ENCODE measurements at places on chromosomes 16 and 17. TPM values are rescaled to one million over a fixed set of nuclear protein-coding genes. Genes with fewer than 3 reads are reported as not detected.

Gene DNAH9
- total RNA-seq: not detected

Gene RPL26
- total RNA-seq: 4,174 TPM

Gene MT1G
- total RNA-seq: not detected

Gene NEUROD2
- not detected for total RNA-seq

Gene DHRS7C
- not detected for total RNA-seq

Gene TUBB3
- total RNA-seq: 0.42 TPM

Gene SETD6
- total RNA-seq: 31.1 TPM

Gene PIRT
- total RNA-seq: not detected

- DNase-seq: no peak
Observed at GRCh38 chr17:3794557-3795389, 6.2 kb downstream of the ITGAE start.

GRCh38 chr17:20784100-20784665, 204.7 kb downstream of the CDRT15L2 start:
- DNase-seq: no peak

DNA sequence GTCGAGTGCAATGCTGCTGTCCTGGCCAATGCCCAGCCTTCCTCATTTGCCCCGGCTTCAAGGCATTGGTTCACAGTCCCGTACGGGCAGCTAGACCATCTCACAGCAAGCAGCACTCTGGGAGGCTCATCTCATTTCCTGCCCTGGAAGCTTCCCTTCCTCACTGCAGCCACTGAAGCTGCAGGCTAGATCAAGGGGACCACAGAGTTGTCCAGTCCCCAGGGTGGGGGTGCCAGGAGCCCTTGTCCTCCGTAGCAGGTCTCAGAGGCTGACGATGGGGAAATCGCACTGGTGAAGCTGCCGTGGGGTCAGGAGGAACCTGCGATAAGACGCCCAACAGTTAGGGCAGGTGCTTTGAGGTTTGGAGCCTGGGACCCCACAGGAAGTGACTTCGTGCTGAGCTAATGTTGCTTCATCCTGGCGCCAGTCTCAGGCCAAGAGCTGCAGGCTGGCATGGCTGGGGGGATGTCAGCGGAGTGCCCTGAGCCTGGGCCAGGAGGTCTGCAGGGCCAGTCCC, at the start of gene SPNS3:
Gene SPNS3 (plus strand): TSS at position 426 of the 517 bp plus-strand sequence. CDS start 28 bp downstream, at position 454.
- peak; percentile 26 for DNase-seq

DNA sequence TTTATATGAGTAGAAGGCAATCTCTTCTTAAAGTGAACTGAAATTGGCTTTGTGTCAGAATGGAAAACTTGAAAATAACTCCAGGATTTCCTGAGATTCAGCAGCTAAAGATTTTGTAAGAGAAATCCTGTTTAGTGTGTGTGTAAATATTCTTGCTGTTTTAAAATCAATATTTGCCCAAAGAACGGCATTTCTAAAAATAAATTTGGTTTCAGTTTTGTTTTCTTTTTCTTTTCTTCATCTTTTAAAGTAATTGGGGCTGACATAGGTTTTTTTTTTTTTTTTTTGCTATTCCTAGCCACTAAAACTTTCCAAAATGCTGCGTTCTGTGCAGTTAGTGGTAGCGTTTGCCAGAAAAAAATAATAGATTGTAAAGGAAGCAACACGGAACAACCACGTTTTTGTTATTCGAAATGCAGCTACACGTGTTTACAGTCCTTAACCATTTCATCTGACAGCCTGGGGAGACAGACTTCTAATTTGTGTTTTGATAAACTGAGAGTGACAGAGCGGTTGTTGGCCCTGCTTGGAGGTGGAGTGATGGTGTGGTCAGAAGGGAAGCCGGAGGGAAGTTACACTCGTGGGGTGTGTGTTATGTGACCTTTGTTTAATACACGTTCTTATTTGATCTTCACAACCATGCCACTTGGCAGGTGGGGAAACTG, 21.6 kb upstream of the SMPD3 start:
- DNase-seq: no peak

- DNase-seq: no peak
Observed at GRCh38 chr17:35338230-35338629, 35.2 kb downstream of the SLFN11 start.

GRCh38 chr17:59621771-59622170, 2.1 kb downstream of the CLTC start:
- no peak for DNase-seq

DNA sequence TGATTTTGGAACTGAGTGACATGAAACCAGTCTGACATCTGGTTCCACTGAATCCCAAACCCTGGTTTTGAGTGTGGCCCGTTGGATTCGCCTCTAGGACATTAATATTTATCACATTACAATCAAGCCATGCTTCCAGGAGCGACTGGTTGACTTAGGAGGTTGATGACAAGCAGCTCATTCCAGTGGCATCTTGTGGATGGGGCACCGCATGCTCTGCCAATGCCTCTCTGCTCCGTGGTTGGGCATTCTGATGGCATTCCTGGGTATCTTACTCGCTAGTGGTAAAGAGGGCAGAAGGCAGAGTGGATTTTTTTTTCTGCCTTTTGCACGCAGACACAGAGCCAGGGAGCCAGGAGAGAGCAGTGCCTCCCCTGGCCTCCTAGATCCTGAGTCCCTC, 31.4 kb downstream of the CACNG4 start:
- no peak for DNase-seq

GRCh38 chr17:72967977-72968585, 124.4 kb downstream of the SLC39A11 start:
- no peak for DNase-seq

GRCh38 chr17:49880291-49881053, 32.6 kb upstream of the TAC4 start:
- peak; percentile 65 for DNase-seq

GRCh38 chr17:69723316-69723715, 308.8 kb downstream of the MAP2K6 start:
- DNase-seq: no peak

DNA sequence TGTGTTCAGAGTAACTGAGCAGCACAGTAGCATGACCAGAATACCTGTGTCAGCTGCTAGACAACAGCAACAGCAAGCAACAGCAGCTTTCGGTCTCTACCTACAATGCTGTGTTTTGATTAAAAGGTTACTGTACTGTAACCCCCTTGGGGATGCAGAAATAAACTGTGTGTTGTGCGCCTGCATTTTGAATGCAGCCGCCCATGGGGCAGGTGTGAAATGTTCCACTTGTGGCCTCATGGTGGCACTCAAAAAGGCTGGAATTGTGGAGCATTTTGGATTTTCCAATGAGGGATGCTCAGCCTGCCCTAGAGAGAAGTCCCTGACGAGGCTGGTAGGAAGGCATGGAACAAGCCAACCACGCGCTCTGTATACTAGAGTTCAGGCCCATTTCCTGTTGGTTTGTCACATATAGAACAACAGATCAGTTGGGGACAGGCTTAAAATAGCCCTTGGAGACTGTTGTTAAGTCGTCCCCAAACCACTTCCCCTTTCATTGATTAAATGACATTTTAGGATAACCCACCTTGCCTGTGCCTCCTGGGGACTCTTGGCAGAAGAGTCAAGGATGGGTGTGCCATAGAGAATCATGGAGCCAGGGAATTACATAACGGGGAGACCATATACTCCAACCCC, 27.1 kb downstream of the SCPEP1 start:
- DNase-seq: no peak

DNA sequence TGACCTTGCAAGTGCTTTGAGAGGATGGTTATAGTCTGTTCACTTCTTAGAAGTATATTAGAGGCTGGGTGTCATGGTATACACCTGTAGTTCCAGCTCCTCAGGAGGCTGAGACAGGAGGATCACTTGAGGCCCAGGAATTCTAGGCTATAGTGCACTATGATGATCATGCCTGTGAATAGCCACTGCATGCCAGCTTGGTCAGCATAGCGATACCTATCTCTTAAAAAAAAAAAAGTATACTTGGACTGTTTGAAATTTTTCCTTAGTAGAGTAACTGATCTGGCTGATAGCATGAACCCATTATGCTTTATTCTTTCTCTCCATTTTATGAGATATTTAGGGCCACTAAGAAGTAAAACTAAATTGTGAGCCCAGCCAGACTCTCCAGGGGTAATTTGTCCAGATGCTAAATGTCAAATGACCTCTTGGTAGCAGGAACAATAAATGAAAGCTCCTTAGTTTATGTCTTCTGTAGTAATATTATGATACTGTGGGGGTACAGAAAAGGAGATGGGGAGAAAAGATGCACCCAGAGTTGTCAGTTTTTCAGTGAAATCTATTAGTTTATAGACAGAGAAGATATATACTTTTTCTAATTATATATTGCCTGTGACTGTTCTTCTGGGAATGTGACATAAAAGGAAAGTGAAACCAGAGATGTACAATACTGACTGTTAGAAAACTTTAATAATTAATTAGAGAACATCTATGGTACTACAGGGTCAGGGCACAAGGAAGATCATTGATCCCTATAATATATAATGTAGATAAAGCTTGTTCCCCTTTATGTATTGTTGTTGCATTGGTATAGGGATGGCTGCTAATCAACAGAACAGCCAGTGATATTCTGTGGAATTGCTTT, 335.3 kb upstream of the TBX2 start:
- DNase-seq: no peak

DNA sequence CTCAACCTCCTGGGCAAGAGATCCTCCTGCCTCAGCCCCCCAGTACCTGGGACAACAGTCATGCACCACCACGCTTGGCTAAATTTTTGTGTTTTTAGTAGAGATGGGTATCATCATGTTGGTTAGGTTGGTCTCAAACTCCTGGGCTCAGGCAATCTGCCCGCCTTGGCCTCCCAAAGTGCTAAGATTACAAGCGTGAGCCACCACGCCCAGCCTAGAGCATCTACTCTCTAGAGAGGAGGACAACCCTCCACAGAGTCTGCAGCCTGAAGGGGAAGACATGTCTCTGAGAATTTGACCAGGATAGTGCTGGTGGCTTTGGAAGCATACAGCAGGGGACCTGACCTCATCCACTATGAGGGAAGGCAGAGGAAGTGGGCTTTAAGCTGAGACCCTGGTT, 4.7 kb upstream of the GRB2 start:
- DNase-seq: no peak

- no peak for DNase-seq
Observed at GRCh38 chr16:51648526-51648925, 497.5 kb upstream of the SALL1 start.

DNA sequence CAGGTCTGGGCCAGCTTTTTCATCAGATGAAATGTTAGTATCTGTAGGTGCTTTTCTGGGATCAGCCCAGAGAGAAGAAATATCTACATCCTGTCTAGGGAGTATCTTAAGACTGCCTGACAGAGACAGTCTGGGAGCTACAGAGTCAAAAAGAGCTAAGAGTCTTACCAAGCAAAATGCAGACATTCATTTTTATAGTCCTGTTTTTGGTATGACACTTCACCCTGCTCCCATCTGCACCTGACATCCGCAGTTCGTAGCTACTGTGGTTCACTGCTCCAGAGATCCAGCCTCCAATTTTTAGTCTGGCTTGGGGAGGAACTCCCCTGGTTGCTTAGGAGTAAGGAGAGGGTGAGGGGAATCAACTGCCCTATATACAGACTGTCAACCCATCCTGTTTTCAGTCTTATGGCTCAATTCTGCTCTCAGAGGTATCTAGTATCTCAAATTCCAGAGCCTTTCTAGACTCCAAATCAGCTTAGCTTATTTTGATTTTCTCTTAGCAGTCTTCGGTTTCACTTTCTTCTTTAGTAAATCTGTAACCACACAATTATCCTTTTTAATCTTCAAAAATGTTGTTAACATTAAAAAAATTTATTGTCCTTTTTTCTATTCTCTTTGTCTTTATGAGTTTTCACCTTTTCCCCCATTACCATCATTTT, 97.8 kb downstream of the TMEM100 start:
- DNase-seq: no peak

GRCh38 chr17:540631-541030, 174.0 kb downstream of the VPS53 start:
- DNase-seq: no peak

- DNase-seq: no peak
Observed at GRCh38 chr16:883781-884180, 83.2 kb upstream of the GNG13 start.

- DNase-seq: no peak
Observed at GRCh38 chr17:17782523-17783115, 54.2 kb downstream of the SREBF1 start.

Data from activated B cell treated with CpG ODN at 0.5 μM for 24 hours (primary cell).